NCI-H69 (cell line): ENCODE measurements at places on chromosomes 7 and 10.

GRCh38 chr7:97009753-97010732, 4.7 kb downstream of the DLX6 start:
- no peak for DNase-seq

GRCh38 chr7:66429498-66430163, 199.1 kb upstream of the KCTD7 start:
- no peak for DNase-seq

- no peak for DNase-seq
Observed at GRCh38 chr10:43083764-43084163, 6.9 kb downstream of the RET start.

- no peak for DNase-seq
Observed at GRCh38 chr7:66758950-66759628, 18.6 kb downstream of the RABGEF1 start.

DNA sequence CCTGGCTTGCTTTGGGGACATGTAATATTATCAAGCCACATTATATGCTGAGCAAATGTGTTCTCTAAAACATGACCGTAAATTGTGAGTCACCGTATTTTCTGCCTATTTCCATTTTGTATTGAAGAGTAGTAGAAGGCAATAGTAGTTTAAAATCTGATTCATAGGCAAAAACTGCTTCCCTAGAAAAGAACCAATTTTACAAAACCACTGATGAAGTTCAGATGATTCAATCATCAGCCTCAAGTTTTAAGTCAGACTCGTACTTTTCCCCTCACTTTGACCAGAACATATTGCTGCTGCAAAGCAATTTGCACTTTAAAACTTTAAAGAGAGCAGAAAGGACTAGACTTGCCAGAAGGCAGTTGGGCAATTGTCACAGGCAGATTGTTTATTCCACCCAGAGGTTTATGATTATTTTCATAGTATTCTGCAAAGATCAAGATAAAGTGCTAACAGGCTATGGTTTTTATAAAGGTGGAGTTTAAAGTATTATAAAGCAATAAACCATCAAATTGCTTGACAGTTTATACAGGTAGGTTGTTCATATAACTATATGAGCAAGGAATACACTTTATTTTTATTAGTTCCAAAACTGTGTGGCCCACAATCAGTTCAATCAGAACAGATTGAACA, 168.2 kb downstream of the ETV1 start:
- DNase-seq = no peak

DNA sequence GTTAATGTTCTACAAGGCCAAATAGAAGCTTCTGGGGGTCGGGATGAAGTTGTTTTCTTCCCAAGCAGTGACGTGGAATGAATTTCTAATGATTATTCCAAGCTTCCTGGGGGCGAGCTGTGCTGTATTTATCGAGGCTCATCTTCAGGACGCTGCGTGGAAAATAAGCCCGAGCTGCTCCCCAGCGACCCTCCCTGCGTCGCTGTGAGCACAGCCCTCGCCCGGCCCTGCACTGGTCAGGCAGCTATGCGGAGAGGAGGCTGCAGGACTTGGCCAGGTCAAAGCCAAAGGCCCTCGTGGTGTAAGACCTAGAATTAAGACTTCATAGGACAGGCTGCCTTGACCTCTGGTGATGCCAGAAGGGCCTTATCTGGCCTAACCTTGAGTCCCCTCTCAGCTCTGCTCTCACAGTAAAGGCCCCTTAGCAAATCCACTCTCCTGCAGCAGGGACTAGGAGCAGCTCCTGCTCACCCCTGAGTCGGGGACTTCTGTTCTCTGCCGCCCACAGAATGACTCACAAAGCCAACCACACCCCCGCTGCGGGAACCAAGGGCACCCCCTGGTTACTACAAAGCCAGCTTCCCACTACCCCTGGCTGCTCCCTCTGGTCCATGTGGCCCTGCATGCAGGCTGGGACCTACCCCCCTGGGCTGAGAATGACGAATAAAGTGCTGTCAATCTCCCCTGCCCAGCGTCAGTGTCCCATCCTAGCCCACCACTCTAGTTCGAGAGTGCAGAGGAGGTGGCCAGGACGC, 501.6 kb downstream of the TCERG1L start:
- no peak for DNase-seq

DNA sequence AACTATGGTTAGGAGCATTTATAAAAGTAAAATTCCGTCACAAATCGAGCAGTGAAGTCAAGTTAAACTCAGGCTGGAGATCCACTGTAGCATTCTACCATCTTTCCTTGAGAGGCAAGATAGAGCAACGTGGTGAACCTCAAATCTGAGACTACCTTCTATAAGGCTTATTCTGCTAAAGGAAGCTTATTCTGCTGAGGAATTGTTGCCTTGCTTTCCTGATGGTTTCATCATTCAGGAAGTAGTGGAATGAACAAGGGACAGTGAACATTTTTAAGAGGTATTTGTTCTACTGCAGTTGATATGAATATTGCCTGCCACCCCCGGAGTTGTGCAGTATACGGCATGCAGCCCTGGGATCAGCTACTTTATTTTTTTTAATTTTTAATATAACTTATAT, 170.8 kb downstream of the VPS50 start:
- DNase-seq = no peak

GRCh38 chr7:112646783-112647182, 143.4 kb downstream of the TMEM168 start:
- DNase-seq = peak; percentile 88

GRCh38 chr7:140542228-140542603, 62.9 kb upstream of the MKRN1 start:
- DNase-seq = no peak

- no peak for DNase-seq
Observed at GRCh38 chr7:90236721-90237289, 8.2 kb upstream of the CFAP69 start.

DNA sequence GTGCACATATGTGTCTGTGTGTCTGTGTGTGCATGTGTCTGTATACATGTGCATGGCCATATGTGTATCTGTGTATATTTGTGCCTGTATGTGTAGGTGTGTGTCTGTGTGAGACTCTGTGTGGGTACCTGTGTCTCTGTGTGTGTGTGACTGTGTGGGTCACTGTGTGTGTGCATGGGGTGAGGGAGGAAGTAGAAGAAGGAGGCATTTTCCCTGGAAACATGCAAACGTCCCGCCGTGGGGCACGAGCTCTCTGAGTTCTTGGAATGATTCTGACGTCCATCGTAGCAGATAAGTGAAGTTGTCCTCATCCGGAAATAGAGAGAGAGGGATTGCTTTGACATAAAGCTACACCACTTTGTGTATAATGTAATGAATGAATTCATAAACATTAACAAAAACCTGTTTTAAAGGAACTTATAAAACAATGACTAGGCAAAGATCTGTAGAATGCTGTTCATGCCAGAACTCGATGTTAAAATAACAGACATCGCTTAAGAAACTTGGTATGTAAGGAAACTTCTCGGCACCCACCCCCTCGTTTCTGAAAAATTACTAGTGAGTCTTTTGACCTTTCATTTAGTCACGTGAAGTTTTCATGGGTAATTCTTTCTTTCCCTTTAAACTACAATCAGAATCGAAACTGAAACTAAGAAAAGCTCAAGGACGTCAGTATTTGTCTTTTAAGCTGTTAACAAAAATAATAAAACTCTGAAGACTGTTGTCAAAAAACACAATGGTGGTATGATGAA, 43.6 kb upstream of the KLF6 start:
- DNase-seq = no peak

DNA sequence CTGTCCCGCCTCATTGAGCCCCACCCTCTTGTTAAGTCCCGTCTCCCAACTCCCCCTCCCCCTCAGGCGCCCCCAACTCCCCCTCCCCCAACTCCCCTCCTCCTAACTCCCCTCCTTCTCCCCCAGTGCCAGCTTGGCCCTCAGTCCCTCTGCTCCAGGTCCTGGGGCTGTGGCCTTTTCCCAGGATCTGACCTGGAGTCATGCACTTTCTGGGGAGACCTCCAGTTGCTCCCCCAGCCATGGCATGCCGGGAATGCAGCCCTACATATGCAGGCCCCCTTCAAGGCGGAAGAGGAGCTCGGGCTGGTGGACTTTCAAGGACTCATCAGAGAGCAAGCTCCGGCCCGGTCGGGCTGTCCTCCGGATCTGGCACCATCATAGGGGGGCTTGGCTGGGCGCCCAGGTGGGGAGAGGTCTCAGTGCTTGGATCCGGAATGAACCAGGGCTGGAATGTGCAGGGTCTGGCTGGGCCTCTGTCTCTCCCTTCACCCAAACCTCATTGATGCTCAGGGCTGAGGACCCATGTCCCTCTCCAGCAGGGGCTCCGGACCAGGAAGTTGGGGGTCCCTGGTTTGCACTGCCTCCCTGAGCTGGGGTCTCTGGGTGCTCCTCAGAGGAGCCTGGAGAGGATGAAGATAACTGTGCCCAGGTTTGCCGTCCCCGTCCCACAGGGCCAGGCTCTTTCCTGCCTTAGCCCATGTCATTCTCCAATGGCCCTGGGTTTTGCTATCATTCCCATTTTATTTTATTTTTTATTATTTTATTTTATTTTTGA, 41.1 kb downstream of the TMEM270 start:
- DNase-seq = no peak

DNA sequence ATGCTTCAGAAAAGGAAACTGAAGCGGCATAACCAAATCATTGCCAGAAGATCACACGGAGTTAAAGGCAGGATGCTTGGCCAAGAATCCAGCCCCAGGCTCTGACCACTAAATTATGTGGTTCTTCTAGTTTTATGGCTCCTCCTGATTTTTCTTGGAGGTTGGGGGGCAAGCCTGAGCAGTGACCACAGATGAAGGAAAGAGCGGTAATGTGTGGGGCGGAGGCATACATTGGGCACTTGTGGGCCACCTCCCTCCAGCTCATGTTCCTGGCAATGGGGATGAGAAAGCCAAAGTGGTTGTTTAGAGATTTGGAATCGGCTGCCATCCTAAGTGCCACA, 3.2 kb downstream of the TRPV6 start:
- DNase-seq = no peak

- DNase-seq = no peak
Observed at GRCh38 chr7:75945297-75946168, 30.6 kb downstream of the POR start.

DNA sequence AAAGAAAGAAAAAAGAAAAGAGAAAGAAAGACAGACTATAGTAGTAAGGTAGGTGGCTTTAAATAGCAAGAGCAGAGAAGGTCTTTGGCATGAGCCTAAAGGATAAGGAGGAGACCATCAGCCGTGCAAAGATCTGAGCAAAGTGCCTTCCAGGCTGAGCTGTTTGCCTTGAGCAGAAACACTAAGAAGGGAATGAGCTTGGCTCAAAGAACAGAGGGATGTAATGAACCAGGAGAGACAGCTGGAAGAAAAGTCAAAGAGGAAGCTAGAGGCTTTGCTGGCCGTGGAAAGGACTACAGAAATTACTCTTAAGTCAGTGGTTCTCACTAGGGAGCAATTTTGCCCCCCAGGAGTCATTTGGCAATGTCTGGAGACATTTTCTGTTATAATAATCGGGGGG, 228.6 kb downstream of the FGFR2 start:
- no peak for DNase-seq

DNA sequence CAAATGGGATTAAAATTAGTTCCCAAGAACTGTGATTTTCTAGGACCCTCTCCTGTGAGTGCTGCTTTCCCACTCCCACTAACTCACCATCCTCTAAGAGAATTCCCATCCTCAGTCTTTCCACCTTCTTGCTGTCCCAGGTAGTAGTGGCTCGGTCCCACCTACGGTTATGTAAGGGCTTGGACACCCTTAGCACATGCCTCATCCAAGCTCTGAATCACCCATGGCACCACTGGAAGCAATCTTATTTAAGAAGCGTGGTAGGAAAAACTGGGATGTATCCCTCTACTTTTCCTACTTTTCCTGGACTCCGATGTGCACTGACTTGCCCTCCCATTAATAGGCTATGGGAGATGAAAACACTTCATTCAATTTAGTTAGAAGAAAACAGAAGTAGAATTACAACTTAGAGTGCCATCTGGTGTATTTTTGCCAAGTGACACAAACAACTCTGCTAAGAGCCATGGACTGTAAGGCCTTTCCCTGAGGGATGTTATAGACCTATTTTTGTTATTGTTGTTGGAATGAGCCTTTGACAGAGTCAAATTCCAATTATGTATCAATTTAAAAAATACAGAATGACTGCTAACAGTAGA, 13.7 kb upstream of the ANKRD22 start:
- DNase-seq = no peak

- DNase-seq = no peak
Observed at GRCh38 chr10:121804460-121804859, 123.4 kb downstream of the ATE1 start.

DNA sequence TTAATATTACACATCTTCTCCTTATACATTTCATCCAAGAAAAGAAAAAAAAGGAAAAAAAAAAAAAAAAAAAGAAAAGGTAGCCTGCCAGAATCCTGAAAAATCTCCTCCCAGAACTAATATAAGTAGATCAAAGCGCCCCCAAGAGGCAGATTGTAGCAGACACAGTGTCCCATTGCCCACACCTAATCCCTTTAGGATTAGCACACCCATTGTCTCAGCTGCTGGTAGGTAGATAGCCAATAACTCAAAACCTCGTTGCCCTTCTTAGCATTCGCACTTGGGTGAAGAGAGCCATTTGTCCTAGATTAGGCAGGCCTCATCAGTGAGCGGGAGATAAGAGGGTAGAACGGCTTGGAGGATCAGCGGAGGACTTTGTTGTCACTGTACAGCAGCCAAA, 100.2 kb upstream of the SORCS1 start:
- no peak for DNase-seq

GRCh38 chr10:125768219-125768855, 7.3 kb downstream of the MMP21 start:
- peak; percentile 3 for DNase-seq

GRCh38 chr7:114949231-114949630, 27.3 kb downstream of the MDFIC start:
- no peak for DNase-seq

DNA sequence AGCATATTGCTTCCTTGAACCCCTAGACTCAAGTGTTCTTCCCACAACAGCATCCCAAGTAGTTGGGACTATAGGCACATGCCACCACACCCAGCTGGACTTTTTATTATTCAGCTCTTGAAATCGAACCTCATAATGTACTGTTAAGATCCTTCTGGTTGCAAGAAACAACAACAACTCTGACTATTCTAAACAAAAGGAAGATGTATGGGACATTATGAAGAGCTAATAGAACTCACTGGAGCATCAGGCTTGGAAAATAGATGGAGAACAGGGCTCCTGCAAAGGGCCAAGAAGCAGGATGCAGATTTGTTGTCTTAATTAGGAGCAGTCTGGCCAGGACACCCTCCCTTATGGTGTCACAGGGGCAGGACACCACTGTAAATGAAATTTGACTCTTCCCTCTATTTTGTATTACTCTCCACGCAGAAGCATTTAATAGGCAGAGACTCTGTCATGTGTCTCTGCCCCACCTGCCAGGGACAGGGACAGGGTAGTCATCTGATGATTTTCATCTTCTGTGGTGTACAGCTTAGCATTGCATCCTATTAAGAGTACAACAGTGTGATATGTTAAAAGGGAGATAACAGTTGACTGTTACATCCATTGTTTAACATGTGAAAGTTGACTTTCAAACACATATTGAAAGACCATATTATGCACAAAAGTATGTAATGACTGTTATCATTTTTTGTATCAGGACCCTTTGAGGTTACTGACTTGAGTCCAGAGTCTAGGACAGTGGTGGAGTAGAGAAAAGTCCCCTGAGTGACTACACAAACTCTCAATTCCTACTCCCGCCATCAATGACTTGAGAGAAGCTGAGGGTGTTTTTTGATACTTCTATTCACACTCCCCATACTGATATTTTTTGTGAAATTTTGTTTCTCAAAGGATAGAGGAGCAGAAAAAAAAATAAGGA, 157.3 kb downstream of the LRRC4 start:
- peak; percentile 43 for DNase-seq

- peak; percentile 15 for DNase-seq
Observed at GRCh38 chr7:116686812-116687419, 14.9 kb downstream of the MET start.
